Activated T-helper 1 cell treated with anti-CD3 and anti-CD28 coated beads, Interleukin-12 subunit alpha, Interleukin-12 subunit beta, Interleukin-2, Interleukin-4 antibody, amounts not matched to agents 30 ng/mL and 10 ng/mL and 1 ng/mL, durations not matched to agents 14 hours and 24 hours and 36 hours (primary cell): ENCODE measurements at places on chromosomes 6 and 20. TPM values are rescaled to one million over a fixed set of nuclear protein-coding genes. Genes with fewer than 3 reads are reported as not detected.

DNA sequence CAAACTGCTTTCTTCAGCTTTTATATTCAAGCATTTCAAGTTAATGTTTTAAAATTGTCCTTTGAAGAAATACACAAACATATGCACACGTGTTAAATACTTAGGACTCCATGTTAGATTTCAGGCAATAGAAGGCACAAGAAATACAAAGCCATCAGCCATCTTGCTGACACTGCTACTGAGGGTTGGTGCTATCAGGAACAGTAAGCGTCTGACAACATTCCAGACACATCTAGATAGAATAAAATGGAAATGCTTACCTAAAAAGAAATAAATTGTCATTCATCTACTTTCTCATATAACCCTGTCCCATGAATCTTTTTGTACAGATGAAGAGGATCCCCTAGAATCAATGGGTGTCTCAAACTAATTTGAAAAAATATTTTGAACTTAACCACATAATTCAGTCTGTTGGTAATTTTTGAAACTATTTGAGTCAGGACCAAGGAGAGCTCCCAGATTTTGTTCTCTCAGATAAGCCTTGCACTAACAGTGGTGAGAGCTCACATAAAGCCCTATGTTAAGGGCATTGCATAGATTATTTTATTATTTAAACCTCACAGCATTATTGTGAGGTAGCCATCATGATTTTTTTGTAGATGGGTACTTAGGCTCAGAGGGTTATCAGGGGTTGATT lies 631.1 kb upstream of the POU3F2 start:
- H3K27ac ChIP-seq, result no peak overlapping the region
- no peak overlapping the region for H3K4me3 ChIP-seq
- no peak for DNase-seq

DNA sequence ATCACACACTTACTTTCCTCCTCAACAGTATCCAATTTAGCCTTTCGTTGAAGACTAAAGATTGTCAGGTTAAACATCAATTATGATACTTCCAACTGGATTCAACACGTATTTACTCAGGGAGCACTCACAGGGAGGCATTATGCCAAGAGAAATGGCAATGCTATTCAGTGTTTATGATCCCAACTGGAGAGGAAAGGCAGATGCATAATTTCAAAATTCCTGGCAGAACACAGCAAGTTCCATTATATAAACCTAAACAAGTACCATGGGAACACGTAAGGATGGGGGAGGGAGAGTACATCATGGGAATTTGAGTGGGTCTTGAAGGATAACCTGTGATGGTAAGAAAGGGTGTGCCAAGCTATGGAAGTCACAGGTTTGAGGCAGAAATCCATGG lies 112.7 kb downstream of the ISM1 start:
- H3K36me3 ChIP-seq, result no peaks in the 10 kb centered on the region
- H3K4me1 ChIP-seq, result peaks cover 30% of the 10 kb centered on the region
- no peak overlapping the region for H3K27ac ChIP-seq
- DNase-seq, result no peak
- H3K4me3 ChIP-seq, result no peak overlapping the region

DNA sequence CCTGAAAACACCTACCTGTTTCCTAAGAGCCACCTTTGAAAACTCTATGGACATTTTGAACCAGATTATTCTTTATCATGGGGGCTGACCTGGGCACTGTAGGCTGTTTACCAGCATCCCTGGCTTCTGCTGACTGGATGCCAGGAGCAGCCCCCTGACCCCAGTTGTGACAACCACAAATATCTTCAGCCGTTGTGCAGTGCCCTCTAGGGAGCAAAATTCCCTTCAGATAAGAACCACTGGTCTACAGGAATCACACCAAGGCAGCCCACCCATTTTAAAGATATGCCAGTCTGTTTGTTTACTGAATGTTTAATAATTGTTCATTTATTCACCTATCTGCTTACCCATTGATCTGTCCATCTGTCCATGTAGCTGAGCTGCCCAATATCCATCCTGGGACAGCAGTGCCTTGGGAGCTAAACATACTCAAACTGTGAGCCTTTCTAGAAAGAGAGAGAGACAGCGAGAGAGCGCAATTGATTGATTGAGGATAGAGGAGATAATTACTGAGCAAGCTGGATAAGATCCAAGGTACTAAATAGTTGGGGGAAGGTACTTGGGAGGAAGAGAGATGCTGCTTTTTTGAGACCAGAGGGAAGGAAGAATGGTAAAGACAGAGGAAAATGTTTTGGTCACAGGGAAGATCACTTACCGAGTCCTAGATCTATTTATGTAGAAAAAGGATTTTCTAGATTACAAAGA lies 276.8 kb downstream of the NRN1 start:
- peaks cover 3% of the 10 kb centered on the region for H3K27me3 ChIP-seq
- no peaks in the 10 kb centered on the region for H3K4me1 ChIP-seq
- no peak overlapping the region for H3K4me3 ChIP-seq

The CLVS2 gene
- not detected in 2 replicates for total RNA-seq

GRCh38 chr6:154367839-154368695 lies 11.5 kb upstream of the IPCEF1 start:
- H3K4me3 ChIP-seq, result no peak overlapping the region
- H3K36me3 ChIP-seq, result no peaks in the 10 kb centered on the region
- no peak overlapping the region for H3K27ac ChIP-seq
- no peak for DNase-seq
- H3K4me1 ChIP-seq, result no peaks in the 10 kb centered on the region

GRCh38 chr20:3924304-3925112 lies 35.3 kb downstream of the PANK2 start:
- DNase-seq, result no peak
- peak overlapping the region; percentile 63 for H3K27ac ChIP-seq
- peaks cover 53% of the 10 kb centered on the region for H3K4me1 ChIP-seq
- no peak overlapping the region for H3K4me3 ChIP-seq
- peaks cover 33% of the 10 kb centered on the region for H3K36me3 ChIP-seq

The FAM209B gene
- total RNA-seq, result 1.2 and 1.4 TPM in 2 replicates

DNA sequence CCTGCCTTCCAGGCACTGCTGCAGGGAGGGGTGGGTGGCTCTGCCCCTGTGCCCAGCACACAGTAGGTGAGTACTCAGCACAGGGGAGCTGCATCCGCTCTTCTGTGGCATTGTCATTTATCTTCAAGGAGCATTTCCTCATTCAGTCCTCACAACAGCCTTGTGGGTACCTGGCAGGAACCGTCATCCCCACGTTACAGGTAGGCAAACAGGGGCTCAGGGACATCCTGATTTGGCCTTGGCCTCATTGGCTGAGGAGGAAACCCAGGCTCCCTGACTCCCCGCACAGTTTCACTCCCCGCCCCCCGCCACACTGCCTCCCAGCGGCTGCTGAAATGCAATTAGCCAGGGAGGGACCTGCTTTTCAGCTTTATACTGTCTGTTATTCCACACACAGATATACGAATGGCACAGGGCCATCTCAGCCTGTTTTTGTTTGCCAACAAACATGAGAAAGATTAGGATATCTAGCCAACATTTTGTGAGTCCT lies 24.2 kb upstream of the PNPLA1 start:
- peaks cover 27% of the 10 kb centered on the region for H3K27me3 ChIP-seq
- H3K36me3 ChIP-seq, result no peaks in the 10 kb centered on the region
- no peak overlapping the region for H3K27ac ChIP-seq
- H3K4me3 ChIP-seq, result no peak overlapping the region
- peaks cover 12% of the 10 kb centered on the region for H3K4me1 ChIP-seq
- no peak for DNase-seq

DNA sequence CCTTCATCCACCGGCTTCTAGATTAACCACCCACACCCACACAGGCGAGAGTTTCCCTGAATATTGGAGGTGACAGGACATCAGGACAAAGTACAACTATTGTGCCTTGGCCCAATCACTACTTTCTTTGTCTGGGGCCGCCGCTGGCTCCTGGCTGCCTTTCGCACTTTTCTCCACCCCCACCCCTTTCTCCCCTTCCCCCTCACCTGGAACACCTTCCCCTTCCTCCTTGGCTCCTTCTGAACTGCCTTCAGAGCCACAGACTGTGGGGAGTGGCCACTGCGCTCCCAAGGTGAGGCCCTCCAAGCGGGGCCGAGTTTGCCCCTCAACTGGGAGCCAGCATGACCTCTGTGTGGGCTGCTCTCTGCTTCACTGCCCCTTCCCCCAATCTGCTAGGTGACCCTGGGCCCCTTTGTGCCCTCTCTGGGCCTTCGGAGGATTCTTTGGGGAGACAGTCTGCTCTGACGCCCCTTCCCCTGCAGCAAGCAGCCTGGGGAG lies 3.0 kb upstream of the VEGFA start:
- no peak overlapping the region for H3K4me3 ChIP-seq
- H3K27ac ChIP-seq, result no peak overlapping the region
- DNase-seq, result no peak
- H3K27me3 ChIP-seq, result peaks cover 7% of the 10 kb centered on the region

GRCh38 chr20:25032065-25032477 lies 25.9 kb downstream of the ACSS1 start:
- peaks cover 5% of the 10 kb centered on the region for H3K36me3 ChIP-seq
- no peak for DNase-seq
- no peaks in the 10 kb centered on the region for H3K27me3 ChIP-seq
- H3K27ac ChIP-seq, result no peak overlapping the region
- H3K4me3 ChIP-seq, result no peak overlapping the region

The OR2J3 gene
- not detected in 2 replicates for total RNA-seq

GRCh38 chr6:135162678-135163439 lies 18.2 kb upstream of the MYB start:
- DNase-seq, result no peak
- peaks cover 83% of the 10 kb centered on the region for H3K4me1 ChIP-seq

- H3K27me3 ChIP-seq, result peaks cover 14% of the 10 kb centered on the region
- H3K36me3 ChIP-seq, result no peaks in the 10 kb centered on the region
- no peaks in the 10 kb centered on the region for H3K4me1 ChIP-seq
- no peak overlapping the region for H3K4me3 ChIP-seq
Measured at GRCh38 chr20:44287272-44288097, 23.5 kb downstream of the FITM2 start.

DNA sequence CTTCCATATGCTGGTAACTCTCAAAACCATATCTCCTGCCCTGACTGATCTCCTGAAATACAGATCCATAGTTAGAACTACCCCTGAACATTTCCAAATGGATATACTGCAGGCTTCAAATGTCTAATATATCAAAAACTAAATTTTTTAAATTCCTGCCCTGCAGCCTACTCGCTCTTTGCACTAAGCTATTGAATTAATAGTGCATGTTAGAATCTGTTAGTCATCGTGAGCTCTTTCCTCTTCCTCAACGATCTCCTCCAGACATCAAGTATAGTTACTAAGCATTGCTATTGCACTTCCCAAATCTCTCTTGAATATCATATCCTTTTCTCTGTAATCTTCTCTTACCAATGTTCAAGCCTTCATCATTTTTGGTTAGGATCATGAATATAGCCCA lies 26.0 kb upstream of the RSPO3 start:
- no peak overlapping the region for H3K27ac ChIP-seq
- DNase-seq, result no peak
- H3K27me3 ChIP-seq, result peaks cover 3% of the 10 kb centered on the region
- no peaks in the 10 kb centered on the region for H3K4me1 ChIP-seq
- no peaks in the 10 kb centered on the region for H3K36me3 ChIP-seq

DNA sequence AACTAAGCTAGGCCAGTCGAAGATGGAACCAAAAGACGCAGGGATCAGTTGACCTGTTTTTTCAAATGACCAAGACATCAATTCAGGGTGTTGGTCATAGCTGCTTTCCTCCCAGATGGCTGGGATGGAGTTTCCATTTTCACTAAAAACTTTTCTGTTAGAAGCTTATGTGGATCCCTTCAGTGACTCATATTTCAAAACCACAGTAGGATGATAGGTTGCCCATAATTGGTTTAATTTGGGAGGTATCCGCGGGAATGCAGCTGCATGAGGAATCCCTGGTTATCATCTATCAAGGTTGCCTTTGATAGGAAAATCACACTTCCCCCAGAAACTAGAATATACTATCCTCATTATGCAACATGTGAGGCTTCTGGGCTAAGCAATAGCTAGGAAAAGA lies 150.9 kb upstream of the MLIP start:
- no peaks in the 10 kb centered on the region for H3K36me3 ChIP-seq
- no peak for DNase-seq
- H3K4me3 ChIP-seq, result no peak overlapping the region
- no peak overlapping the region for H3K27ac ChIP-seq
- peaks cover 4% of the 10 kb centered on the region for H3K4me1 ChIP-seq

- peaks cover 77% of the 10 kb centered on the region for H3K27me3 ChIP-seq
- H3K4me1 ChIP-seq, result peaks cover 8% of the 10 kb centered on the region
- no peak overlapping the region for H3K27ac ChIP-seq
- no peaks in the 10 kb centered on the region for H3K36me3 ChIP-seq
Measured at GRCh38 chr20:21702016-21702415, 3.4 kb upstream of the PAX1 start.

The PRSS35 gene
- not detected in 2 replicates for total RNA-seq

- H3K4me3 ChIP-seq, result no peak overlapping the region
- DNase-seq, result no peak
- H3K27ac ChIP-seq, result no peak overlapping the region
- no peaks in the 10 kb centered on the region for H3K27me3 ChIP-seq
- H3K4me1 ChIP-seq, result no peaks in the 10 kb centered on the region
Measured at GRCh38 chr6:147453361-147453760, 55.1 kb upstream of the SAMD5 start.

The SIRPD gene
- not detected in 2 replicates for total RNA-seq

DNA sequence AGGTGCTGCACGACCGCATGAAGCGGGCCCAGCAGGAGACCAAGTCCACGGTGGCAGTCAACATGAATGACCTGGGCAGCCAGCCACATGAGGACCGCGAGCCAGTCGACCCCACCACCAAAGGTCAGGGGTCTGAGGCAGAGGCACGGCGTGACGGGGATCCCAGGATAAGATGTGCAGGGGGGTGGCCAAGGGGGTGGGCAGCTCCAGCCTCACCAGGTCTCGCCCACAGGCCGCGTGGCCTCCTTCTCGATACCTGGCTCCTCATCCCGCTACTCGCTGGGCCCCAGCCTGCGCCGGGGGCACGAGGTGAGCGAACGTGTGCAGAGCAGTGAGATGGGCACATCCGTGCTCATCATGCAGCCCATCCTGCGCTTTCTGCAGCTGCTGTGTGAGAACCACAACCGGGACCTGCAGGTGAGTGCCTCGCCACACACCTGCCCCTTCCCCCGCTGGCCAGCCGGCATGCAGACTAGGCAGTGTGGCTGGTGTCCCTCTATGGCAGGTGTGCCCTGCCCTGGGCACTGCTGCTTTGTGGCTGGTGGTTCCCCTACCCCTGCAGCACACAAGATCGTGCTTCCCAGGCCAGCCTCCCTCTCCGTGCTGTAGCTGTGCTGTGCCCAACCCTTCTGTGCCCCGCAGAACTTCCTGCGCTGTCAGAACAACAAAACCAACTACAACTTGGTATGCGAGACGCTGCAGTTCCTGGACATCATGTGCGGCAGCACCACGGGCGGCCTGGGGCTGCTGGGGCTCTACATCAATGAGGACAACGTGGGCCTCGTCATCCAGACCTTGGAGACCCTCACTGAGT lies 25.9 kb downstream of the UQCC2 start:
- H3K36me3 ChIP-seq, result peaks cover 44% of the 10 kb centered on the region
- no peak overlapping the region for H3K4me3 ChIP-seq
- H3K27ac ChIP-seq, result peak overlapping the region; percentile 68
- no peaks in the 10 kb centered on the region for H3K27me3 ChIP-seq
- DNase-seq, result no peak

The ATP6V1G2 gene
- 1.2 and 1.4 TPM in 2 replicates for total RNA-seq

The DYNLT2 gene
- total RNA-seq, result 2.2 and 2.6 TPM in 2 replicates

- no peak overlapping the region for H3K4me3 ChIP-seq
- H3K27ac ChIP-seq, result no peak overlapping the region
- no peak for DNase-seq
- no peaks in the 10 kb centered on the region for H3K27me3 ChIP-seq
Measured at GRCh38 chr20:38075161-38075998, 41.8 kb downstream of the RPRD1B start.
